CD8-positive, alpha-beta T cell (primary cell): ENCODE measurements at places on chromosomes 6 and 20. TPM values are rescaled to one million over a fixed set of nuclear protein-coding genes. Genes with fewer than 3 reads are reported as not detected.
A peak's percentile ranks its signal among the peaks of the same experiment; 100 is the strongest.

GRCh38 chr6:31009731-31010130 is 543 bp upstream of the MUC22 start:
- DNase-seq = no peak

- DNase-seq = no peak
Measured at GRCh38 chr6:168007592-168008338, 10.3 kb downstream of the KIF25 start.

DNA sequence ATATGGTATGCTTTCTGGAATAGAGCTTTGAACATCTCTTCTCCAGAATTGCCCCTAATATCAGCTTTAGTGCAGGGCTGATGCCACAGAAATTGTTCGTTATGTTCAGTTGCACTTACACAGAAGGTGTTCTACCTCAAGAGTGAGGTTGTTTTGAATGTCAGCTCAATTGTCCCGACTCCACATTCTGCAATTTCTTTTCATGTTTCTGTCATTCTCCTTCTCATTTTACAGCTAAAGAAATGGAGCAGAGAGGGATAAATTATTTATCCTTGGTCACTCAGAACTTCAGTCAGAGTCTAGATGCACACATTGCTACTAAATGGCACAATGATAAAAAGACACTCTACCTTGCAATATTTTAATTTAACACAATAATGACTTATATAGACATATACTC is 137.0 kb upstream of the CCN2 start:
- no peak for DNase-seq

GRCh38 chr6:28657769-28658465 is 132.2 kb downstream of the GPX5 start:
- DNase-seq = peak; percentile 33

DNA sequence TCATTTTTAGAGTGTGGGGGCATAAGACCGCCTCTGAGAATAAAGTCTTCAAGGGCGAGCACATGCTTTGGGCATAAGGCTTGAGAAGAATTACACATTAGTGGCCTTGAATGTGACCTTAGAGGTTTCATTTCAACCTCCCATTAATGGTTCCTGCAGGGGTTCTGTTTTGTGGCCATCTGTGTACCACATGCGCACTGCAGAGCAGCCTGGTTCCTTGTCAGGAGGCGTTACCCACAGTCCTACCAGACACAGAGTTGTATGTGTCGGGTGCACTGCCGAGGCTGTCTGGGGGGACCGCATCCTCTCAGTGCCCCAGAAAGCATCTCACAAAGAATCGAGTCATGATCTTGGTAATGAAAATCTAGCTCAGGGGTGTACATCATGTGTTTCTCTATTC is 115.7 kb downstream of the B3GAT2 start:
- no peak for DNase-seq

GRCh38 chr6:14620522-14620921 is 502.9 kb downstream of the CD83 start:
- no peak for DNase-seq

DNA sequence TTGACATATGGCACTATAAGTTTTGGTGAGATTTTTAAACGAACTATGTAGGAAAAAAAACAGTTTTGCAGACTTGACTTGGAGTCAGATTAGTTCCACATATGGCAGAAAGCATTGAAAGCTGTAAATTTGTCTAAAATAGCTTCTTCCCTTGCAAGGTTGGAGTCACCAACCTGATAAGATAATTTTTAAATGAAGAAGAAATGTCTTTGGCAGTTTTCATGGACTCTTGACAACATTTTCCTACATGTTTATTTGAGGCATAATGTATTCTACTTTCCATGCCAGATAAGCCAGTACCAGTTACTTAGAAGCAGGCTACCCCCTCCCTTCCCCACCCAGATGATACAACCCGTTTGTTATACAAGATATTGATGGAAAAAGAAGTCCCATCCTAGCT is 5.2 kb downstream of the KLHL32 start:
- DNase-seq = no peak

DNA sequence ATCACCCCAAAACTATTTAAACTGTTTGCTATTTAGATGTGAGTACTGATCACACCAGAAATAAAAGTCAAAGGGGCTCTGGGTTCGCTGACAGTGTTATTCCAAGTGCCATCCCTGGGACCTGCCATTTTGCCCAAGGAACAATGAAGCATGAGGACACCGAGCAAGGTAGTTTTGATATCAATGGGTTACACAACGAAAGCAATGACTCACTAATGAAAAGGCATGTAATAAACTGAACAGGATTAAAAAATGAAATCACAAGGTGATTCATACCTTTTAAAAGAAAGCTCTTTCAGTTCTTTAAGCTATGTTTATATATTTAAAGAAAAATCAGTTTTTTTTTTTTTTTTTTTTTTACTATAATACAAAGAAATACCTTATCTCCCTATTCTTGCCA is 102.0 kb downstream of the HS3ST5 start:
- no peak for DNase-seq

GRCh38 chr20:43570496-43570895 is 11.7 kb downstream of the SGK2 start:
- DNase-seq = no peak

Gene POM121L2
- not detected for total RNA-seq
